ENCODE measurements at places on chromosomes 11 and 22.
A peak's percentile ranks its signal among the peaks of the same experiment; 100 is the strongest.

- no peak for DNase-seq
Observed at GRCh38 chr22:38868286-38868721, 3.7 kb downstream of the CBX6 start.

GRCh38 chr11:88555829-88556202, 218.3 kb upstream of the CTSC start:
- no peak for DNase-seq

DNA sequence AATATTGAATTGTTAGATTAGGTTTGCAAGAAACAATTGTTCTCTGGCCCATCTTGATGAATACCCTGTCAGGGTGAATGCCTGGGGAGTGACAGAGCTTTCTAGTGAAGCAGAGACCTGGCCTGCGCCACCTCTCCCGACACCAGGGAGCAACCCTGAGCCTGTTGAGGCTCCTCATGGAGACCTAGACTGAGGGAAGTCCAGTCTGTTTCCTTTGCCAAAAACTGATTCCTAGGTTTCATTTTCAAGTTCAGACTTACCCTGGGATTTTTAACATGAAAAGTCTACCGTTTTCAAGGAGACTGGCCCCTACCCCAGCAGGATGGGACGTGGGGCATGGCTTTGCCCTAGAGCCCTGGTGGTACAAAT, 173.7 kb upstream of the SORL1-AS1 start:
- no peak for DNase-seq

DNA sequence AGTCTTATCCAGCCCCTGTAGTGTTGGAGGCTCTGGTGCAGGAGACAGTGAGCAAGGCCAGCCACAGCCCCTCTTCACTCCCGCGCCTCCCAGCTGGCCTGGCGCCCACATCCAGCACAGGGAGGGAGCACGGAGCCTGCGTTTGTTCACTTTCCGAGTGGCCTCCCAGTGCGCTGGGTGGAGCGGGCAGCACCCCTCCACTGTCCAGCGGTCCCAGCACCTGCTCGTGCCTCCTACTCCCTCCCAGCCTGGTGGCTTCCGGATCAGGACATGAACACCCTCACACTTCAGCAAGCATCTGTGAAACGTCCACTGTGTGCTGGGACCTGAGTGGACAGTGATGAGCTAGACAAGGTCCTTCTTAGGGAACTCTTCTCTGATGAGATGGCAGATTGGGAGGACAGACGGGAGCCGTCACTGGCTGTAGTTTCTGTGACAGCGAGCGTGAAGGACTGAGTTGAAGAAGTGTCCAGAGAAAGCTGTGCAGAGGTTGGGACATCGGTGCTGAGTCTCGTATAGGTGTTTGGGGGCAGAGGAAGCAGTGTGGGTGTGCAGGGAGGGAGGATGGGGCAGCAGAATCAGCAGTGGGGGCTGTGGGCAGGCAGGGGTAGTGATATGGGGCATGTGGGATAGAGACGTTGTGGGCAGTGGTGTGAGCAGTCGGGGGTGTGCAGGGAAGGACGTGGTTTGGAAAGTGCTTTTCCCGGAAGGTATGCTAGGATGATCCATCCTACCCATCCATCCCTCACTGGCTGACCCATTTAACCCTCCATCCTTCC, 256.8 kb downstream of the TBC1D22A start:
- DNase-seq, result no peak

DNA sequence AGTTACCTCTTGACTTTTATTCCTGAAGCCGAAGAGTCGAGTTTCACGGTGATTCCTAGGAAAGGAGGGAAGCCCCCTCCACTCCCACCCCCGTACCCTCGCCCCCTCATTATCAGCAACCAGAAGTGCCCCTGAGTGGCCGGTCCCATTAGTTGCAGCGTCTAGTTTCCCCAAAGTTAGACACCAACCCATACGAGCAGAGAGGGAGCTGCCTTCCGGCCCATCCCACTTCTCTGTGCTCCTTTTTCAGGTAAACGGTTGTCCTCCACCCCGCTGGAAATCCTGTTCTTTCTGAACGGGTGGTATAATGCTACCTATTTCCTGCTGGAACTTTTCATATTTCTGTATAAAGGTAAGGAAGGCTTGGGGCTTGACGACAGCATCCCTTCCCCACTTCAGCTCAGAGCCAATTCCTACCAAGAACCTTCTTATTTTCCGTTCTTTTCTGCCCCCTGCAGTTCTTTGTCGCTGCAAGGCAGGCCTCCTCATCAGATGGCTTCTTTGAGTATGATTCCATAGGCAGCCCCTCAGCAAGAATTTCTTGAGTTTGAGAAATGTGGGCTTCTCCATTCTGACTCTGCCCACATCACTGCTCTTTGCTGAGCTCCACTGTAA, 701 bp downstream of the TMEM216 start:
- peak; percentile 11 for DNase-seq

GRCh38 chr11:12775955-12776354, 101.7 kb downstream of the TEAD1 start:
- DNase-seq, result no peak

GRCh38 chr11:10984250-10984649, 126.4 kb upstream of the ZBED5 start:
- no peak for DNase-seq

DNA sequence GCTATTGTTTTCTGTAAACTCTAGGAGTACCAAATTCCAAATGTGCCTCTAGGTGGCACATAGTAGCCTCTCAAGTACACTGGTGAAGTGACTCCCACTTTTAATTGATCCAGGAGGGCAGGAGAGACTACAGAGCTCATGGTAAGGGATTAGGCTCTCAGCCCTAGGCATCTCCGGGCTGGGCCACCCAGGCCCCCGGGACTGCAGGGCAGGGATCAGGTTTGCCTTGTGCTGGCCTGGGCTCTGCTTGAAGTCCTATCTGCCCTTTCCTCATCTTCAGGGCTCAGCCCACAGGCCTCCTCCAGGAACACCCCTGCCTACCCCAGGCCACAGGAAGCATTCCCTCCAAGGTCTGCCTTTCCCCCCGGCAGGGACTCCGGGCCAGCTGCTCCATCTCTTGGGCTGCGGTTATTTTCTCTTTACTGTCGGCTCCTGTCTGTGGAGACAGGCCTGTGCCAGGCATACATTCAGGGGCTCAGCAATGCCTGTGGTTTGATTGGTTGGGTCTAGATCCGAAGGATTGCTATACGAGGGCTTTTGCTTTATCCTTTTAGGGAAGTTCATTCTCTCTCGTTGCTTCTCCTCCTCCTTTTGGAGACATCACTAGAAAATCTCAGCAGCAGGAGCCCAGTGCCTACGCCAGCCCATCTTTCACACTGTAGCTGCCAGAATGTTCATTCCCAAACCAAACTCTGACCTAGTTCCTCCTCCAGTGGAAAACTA, 32.8 kb downstream of the PARVA start:
- no peak for DNase-seq

- DNase-seq, result no peak
Observed at GRCh38 chr11:9827708-9828107, 163.8 kb downstream of the SWAP70 start.

GRCh38 chr11:69563946-69564775, 76.8 kb upstream of the CCND1 start:
- DNase-seq, result no peak

GRCh38 chr11:61815790-61816735, 740 bp downstream of the FADS1 start:
- DNase-seq, result peak; percentile 68

DNA sequence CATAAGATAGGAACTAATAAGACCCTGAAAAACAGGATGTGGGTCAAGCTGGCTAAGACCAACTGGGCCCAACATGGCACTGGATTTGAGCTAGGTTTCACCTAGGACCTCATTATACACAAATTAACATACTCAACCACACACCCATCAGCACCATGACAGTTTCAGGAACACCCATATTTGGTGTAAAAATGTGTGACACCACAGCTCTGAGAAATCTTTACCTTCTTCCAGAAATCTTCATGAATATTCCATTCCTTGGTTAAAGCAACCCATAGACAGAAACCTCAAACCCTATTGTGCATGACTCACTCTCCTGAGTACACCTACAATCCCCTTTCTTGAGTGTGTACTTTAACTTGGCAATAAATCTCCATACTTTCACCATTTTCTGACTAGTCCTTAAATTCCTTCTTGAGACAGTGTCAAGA, 378.8 kb downstream of the DYNC2H1 start:
- no peak for DNase-seq

DNA sequence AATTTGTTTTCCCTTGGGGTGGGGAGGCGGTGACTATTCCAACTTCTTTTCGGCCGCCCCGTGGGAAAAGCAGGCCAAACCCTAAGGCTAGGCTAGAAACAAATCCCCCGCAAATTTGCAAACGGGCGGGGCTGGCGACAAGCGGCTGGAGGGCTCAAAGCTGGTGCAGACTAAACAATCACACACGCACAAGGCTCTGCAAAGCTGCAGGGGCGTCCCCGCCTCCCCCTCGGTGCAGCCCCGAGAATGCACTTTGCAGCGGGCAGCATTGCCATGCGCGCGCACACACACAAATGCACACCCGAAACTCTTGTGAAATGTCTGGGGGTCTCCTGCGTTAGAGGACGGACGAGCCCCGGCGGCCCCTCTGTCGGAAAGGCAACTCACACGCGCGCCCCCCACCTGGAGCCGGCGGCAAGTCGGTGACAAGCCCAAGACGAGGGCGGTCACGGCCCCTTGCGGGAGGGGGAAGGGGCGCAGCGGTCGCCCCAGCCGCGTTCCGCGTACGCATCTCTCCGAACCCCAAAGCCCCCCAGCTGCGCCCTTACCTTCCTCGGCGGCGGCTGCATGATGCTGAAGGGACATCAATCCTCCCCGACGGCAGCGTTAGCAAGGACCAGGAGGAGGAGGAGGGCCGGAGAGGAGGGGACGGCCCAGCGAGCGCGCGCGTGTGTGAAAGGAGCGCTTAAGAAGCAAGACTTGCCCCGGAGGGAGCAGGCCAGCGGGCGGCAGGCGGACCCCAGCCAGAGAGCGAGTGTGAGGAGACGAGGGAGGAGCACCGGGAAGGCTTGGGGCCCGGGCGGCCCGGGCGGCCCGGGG, 600 bp downstream of the FCHSD2 start:
- peak; percentile 70 for DNase-seq

DNA sequence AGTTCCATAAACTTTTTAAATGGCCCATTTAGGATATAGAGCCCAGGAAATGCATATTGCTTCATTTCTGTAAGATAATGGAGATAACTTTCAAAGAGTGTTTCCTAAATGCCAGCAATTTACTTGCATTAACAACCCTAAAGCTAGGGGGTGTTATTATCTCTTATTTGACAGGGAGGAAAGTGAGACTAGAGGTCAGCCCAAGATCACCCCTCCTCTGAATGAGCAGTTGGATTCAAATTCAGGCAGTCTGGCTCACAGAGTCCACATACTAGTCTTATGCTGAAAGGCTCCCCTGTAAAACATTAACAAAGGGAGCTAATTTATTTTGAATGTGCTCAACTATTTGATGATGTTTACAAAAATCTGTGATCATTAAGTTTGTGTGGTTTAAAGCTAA, 49.9 kb upstream of the TRIM77 start:
- no peak for DNase-seq

DNA sequence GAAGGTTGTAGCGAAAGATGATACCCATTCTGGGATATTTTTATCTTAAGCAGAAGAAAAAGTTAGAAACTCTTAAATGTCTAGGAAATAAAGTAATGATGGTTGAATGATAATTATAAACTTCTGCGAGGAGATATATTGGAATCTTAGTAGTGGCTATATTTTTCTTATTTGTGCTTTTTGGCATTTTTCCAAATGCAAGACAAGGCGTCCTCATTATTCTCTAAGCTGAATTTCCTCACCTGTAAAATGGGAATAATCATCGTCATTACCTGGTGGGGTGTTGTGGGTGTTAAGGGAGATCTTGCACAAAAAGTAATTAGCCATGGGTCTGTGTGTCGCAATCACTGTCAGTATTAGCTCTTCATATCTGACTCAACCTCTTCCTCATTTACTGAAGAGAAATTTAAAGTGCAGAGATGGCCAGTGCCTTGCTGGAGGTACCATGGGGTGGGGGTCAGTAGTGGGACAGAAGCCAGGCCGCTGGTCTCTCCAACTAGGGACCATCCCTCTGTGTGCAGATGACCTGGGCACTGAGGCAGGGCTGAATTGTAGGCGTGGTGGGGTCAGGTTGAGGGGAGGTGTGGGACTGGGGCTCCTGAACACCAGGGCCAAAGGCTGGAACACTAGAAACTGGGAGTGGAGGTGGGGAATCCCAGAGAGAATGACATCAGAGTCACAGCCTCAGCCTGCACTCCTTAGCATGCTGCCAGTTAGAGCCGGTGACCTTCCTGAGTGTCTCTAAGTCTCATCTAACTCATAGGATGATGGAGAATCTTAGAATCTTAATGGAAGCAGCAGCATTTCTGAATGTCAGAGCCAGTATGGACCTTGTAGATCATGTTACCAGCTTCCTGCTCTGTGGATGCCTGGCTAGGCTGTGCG, 4.1 kb downstream of the PITPNM1 start:
- no peak for DNase-seq

DNA sequence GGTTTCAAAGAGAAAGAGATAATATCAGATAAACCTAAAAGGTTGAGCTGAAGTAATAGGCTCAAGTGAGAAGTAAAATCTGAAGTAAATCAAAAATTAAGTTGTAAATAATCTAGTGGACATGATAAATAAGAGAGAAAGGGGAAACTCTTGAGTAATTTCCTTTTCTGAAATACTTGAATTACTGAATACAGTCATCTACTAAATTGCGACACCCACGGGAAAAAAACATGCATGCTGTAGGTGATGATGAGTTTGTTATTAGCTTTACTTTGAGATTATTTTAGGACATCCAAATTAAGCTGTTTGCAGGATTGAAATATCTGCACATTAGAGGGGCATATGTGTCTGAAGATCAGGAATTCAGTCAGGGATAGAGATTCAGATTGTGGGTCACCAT, 50.0 kb upstream of the CARD18 start:
- DNase-seq, result no peak

GRCh38 chr22:23272371-23272770, 92.1 kb downstream of the BCR start:
- DNase-seq, result no peak

DNA sequence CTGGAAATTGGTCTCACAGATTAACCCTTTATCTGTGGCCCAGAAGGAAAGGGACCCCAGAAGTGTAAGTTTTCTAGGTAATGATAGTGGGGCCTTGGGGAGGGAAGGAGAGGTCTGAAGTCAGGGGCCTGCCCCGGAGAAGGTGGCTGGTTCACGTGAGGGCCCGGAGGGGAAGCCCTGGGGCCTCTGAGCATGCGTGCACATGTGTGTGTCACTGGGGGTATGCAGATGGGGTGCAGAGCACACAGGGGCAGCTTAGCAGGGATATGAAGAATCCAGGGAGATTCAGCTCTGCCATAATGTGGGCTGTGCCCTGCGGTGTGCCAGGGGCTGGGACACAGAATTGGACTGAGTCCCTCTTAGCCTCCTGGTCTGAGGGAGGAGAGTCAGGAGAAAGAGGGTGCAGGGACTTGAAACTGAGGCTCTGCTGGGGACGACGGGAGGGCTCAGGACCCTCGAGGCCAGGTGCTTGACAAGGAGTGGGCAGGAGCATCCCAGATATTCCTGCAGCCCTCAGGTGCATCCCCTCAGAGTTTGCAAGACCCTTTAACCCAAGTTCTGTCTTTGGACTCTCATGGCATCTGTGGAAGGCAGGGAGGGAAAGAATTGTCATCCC, 15.5 kb downstream of the MYO7A start:
- no peak for DNase-seq

DNA sequence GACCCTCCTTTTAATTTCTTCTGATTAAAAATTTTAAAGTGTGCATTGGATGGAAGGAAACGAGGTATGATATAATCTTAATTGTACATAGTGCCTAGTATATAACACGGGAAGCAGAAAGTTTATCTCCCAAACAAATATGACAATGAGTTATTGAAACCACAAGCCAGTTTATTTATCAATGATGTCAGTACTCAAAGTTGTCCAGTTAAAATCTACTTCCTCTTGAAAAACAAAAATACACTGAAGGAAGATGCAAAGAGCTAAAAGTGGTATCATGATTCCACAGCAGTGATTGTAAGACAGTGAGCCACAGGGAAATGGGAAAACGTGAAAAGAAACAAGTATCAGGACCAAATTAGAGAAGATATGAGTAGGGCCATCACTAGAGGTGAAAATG, 18.8 kb upstream of the OR5B21 start:
- DNase-seq, result no peak
